Left hindlimb (tissue), 1 donor: ENCODE measurements at places on chromosomes 11 and 22.

DNA sequence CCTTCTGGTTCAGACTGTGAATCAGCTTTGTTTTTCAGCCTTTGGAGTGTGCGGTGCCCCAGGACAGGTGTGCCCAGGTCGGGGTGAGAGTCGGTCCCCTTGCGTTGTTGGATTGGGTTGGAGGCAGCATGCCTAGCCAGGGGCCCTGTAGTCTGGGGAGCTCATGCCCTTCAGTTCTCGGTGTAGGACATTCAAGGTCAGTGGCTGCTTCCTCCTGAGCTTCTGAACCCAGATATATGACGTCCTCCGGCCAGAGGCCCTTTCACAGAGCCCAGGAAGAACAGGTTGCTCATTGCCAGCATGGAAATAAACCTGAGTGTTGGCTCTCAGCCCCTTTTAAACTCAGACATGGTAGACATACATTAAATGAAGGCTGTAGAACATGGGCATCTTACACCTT is 2.7 kb downstream of the CSRP3 start:
- DNase-seq = no peak

GRCh38 chr22:32204040-32204855 is 625 bp downstream of the RFPL2 start:
- DNase-seq = no peak

DNA sequence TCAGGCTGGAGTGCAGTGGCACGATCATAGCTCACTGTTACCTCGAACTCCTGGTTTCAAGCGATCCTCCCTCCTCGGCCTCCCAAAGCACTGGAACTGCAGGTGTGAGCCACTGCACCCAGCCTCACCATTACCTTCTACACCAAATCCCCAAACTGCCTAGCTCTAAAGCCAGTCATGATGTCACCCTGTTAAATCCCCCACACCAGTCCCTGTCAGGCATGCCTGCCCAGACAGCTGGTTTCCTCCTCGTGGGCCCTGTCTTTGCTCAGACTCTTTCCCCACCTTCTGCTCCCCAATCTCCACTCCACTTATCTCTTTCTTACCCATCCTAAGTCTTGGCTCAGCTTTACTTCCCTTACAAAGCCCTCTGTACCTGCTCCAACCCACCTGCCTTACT is 12.5 kb upstream of the EXPH5 start:
- no peak for DNase-seq

GRCh38 chr22:45771711-45772110 is 100.1 kb downstream of the ATXN10 start:
- DNase-seq = no peak

DNA sequence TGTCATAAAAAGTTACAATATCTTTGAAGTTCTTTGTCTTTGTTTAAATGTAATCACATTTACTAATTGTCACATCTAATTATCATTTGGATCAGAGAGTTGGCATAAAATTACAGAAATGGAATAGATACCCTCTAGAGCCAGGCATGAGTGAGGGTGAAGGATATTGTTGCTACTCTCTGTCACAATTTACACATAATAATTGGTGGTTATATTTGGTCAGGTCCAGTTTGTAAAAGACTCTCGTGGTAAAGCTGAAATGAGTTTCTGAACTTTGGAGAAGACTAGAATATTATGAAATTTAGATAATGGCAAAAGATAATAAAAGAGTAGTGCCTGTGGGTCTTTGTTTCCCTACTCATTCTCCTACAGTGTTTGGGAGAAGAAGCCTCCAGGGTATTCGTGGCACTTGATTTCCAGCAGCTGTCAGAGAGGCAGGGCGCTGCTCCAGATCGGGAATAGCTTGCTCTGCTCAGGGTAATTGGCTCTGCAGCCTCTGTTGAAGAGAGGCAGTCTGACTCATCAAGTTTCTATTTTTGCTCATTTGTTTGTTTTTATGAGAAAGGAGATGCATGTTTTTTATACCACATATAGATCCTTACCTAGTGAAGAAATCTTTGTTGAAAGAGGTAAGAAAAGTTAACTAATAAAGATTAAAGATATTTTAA is 349.9 kb downstream of the CNTN5 start:
- DNase-seq = peak; percentile 29

- no peak for DNase-seq
Observed at GRCh38 chr11:75969626-75970308, 154.8 kb downstream of the UVRAG start.

DNA sequence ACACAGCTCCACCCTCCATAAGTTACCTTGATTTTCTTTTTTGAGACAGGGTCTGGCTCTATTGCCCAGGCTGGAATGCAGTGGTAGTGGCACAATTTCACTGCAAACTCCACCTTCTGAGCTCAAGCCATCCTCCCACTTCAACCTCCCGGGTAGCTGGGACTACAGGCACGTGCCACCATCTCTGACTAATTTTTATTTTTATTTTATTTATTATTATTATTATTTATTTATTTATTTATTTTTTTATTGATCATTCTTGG is 9.6 kb downstream of the RPS3 start:
- DNase-seq = no peak

- DNase-seq = no peak
Observed at GRCh38 chr11:37595845-37596244, 997.8 kb upstream of the RAG2 start.

DNA sequence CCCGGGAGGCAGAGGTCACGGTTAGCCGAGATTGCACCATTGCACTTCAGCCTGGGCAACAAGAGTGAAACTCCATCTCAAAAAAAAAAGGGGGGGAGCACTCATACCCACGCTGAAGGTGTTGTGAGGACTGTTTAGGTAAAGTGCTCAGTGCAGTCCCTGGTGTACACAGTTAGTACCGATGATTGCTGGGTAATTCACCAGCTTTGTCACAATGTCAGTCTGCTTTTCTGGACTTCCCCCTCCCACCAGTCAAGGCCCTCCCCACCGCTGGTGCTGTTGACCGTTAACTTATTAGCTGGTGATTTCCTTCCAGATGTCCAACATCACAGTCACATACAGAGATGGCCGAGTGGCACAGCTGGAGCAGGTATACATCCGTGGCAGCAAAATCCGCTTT is 11.9 kb downstream of the SNRPD3 start:
- DNase-seq = no peak

GRCh38 chr22:42909363-42910058 is 52.4 kb upstream of the ARFGAP3 start:
- DNase-seq = no peak

- peak; percentile 70 for DNase-seq
Observed at GRCh38 chr22:19941365-19942082, at the start of the genes COMT and TXNRD2. Gene COMT, plus strand, starts transcription at chr22:19941772. Its CDS starts 20,755 bp downstream, at chr22:19962527. Gene TXNRD2, minus strand, starts transcription at chr22:19941818. Its CDS starts 15 bp downstream, at chr22:19941803.

DNA sequence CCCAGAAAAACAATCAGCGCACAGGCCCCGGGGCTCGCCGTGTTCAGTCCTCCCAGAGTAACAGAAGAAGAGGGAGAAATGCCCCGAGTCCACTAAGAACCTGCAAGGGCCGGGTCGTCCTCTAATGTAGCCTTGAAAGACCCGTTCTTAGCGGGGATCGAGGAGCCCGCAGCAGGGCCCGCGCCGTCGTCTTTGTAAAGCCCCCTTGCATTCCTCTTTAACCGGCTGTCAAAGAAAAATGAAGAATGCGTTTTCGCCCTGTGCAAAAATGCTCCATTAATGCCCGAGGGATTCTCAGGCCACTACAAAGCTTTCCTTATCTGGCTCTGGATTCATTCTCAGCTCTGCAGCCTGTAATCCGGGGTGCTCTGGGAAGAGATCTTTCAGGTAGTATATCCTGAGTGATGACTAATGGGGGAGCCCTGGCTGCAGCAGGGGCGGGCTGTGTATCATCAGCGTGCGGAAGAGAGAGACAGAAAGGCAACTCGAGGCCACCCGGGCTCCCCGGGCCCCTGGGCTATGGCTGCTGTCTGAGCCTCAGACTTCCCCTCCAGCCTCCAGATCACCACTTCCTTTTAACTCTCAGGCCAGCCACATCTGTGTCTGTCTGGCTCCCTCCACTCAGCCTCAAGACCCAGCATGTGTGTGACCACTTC is 78.2 kb downstream of the FBLN1 start:
- DNase-seq = no peak

- DNase-seq = peak; percentile 82
Observed at GRCh38 chr11:68373815-68374501, 61.6 kb downstream of the LRP5 start.
